ENCODE measurements at places on chromosomes 16 and 17. TPM values are rescaled to one million over a fixed set of nuclear protein-coding genes. Genes with fewer than 3 reads are reported as not detected.

DNA sequence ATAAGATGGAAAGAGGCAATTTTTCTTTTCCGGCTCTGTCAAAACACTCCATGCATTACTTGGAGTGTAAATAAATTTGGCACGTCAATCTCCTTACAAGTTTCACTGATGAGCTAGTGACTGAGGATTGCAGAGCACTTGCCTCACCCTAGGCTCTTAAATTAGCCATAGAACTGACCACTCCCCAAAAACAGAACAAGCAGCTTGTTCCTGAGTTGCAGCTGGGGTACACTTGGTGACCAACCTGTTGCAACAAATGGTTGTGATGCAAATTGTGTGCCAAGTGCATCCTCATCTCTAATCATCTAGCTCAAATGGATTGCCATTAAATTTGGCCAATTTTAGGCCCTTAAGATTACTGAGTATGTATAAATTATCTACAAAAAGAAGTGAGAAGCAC lies 67.0 kb downstream of the CACNG1 start:
- no peaks in the 10 kb centered on the region for H3K27me3 ChIP-seq
- DNase-seq: no peak
- H3K4me1 ChIP-seq: no peaks in the 10 kb centered on the region
- H3K27ac ChIP-seq: no peak overlapping the region
- H3K36me3 ChIP-seq: peaks cover 65% of the 10 kb centered on the region
- no peak overlapping the region for H3K4me3 ChIP-seq

DNA sequence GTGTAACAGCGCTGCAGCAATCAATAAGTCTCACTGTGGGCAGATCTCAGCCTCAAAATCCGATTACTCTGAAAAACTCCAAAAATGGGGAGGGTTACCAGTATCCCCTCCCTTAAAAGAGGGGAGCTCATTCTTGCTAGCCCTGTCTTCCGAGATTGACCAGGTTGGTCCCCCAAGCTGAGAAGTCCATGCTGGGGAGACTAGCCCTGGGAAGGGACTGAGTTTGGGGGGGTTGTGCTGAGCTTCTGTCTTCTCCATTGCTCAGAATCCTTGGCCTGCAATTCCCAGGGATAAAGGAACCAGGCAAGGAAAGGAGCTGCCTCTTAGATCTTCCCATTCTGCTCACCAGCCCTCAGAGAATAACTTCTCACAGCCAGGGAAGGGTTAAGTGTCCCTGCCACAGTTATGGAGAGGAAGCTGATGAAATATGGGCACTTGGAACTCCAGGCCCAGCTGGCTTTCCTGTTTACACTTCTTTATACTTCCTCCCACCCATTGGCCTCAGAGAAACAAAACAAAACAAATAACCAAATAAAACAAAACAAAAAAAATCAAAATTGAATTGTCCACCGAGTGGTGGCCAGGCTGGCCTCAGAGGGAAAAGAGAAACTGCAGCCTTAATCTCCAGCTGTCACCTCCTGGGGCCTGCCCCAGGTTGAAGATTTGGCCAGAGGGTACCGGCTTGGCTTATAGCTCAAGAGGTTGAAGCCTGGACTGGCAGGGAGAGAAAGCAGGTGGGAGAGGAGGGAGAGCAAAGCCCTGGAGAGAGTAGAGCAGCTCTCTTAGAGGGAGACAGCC lies 2.6 kb downstream of the HOXB3 start:
- H3K4me3 ChIP-seq: peak overlapping the region; percentile 7
- H3K27ac ChIP-seq: peak overlapping the region; percentile 85
- H3K36me3 ChIP-seq: peaks cover 7% of the 10 kb centered on the region

DNA sequence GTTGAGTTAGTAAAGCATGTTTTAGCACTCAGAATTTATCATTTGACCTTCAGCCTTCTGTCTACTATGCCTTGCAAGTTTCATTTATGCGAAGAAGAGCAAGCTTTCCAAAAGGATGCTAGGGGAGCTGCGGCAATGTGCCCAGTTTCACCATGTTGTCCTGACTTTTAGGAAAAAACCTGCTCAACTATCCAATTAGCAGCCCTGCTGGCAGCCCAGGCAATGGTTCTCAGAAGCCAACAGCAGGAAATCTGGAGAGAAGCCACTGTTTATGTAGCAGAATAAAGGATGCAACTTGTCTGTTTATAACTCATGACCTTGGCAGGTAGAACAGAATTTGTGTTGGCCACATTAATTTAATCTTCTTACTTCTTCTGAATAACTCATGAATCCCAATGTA lies 230.8 kb downstream of the ABCC12 start:
- no peaks in the 10 kb centered on the region for H3K4me1 ChIP-seq
- H3K27ac ChIP-seq: no peak overlapping the region
- H3K36me3 ChIP-seq: no peaks in the 10 kb centered on the region
- H3K27me3 ChIP-seq: no peaks in the 10 kb centered on the region

GRCh38 chr16:56307534-56307873 lies 116.2 kb downstream of the GNAO1 start:
- H3K4me1 ChIP-seq: no peaks in the 10 kb centered on the region
- no peak overlapping the region for H3K27ac ChIP-seq
- no peak for DNase-seq

- H3K4me1 ChIP-seq: no peaks in the 10 kb centered on the region
- no peak overlapping the region for H3K4me3 ChIP-seq
- H3K27ac ChIP-seq: no peak overlapping the region
- H3K36me3 ChIP-seq: no peaks in the 10 kb centered on the region
- H3K27me3 ChIP-seq: peaks cover 4% of the 10 kb centered on the region
Measured at GRCh38 chr17:10394201-10394887, 21.5 kb upstream of the MYH13 start.

DNA sequence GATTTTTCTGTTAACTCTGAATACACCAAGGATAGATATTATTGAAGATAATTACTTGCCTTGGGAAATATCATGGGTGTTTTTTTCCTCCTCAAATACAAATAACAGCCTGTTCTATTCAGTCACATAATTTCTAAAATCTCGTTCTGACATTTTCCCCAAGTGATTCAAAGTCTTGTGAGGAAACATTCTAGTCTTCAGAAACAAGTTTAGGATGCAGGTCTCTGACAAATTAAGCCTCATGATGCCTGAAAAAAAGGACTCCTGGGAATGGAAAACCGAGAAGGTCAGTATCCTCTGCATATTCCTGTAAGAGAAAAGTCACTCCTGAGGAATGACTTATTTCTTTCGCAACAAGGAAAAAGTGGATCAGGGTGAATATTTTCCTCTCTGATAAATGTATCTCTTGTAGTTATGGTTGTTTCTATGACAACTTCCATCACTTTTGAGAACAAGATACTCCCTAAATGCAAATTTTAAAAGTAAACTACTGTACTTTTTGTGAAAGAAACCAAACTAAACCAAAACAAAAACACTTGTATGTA lies 384.6 kb downstream of the CNTNAP4 start:
- H3K27me3 ChIP-seq: no peaks in the 10 kb centered on the region
- no peak overlapping the region for H3K4me3 ChIP-seq
- no peaks in the 10 kb centered on the region for H3K36me3 ChIP-seq
- H3K4me1 ChIP-seq: no peaks in the 10 kb centered on the region
- no peak for DNase-seq
- H3K27ac ChIP-seq: no peak overlapping the region

- no peak overlapping the region for H3K27ac ChIP-seq
- H3K4me3 ChIP-seq: no peak overlapping the region
- H3K36me3 ChIP-seq: no peaks in the 10 kb centered on the region
- no peak for DNase-seq
Measured at GRCh38 chr16:77705351-77705750, 17.0 kb upstream of the NUDT7 start.

- no peak overlapping the region for H3K4me3 ChIP-seq
- no peak overlapping the region for H3K27ac ChIP-seq
- H3K36me3 ChIP-seq: peaks cover 21% of the 10 kb centered on the region
- H3K27me3 ChIP-seq: no peaks in the 10 kb centered on the region
Measured at GRCh38 chr17:65551267-65552040, 10.0 kb downstream of the AXIN2 start.

DNA sequence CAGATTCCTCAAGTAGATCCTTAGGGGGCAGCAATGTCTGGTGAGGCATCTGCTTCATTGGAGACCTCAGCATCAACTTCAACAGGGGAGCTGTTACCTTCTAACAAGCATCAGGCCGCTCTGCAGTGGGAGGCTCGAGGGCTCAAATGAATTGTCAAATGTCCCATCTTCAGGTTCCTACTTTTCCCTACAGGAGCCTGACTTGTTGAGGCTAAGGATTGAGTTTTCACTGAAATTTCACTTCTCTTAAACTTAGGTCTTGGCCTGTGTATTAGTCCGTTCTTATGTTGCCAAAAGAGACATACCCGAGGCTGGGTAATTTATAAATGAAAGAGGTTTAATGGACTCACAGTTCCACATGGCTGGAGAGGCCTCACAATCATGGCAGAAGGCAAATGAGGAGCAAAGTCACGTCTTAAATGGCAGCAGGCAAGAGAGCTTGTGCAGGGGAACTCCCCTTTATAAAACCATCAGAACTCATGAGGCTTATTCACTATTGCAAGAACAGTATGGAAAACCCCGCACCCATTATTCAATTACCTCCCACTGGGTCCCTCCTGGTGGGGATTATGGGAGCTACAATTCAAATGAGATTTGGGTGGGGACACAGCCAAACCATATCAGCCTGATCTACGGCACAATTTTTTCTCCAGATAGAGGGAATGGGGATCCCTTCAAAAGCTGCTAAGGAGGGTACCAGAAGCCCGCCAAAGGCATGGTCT lies 5.1 kb upstream of the CD300LD start:
- H3K4me3 ChIP-seq: no peak overlapping the region
- no peak for DNase-seq
- peaks cover 2% of the 10 kb centered on the region for H3K27me3 ChIP-seq
- no peaks in the 10 kb centered on the region for H3K36me3 ChIP-seq

- H3K4me3 ChIP-seq: peak overlapping the region; percentile 52
- peak overlapping the region; percentile 88 for H3K27ac ChIP-seq
- H3K4me1 ChIP-seq: peaks cover 33% of the 10 kb centered on the region
- no peak for DNase-seq
- no peaks in the 10 kb centered on the region for H3K27me3 ChIP-seq
- peaks cover 16% of the 10 kb centered on the region for H3K36me3 ChIP-seq
Measured at GRCh38 chr16:30894540-30895368, 877 bp upstream of the BCL7C start.

- H3K4me1 ChIP-seq: no peaks in the 10 kb centered on the region
- no peak overlapping the region for H3K4me3 ChIP-seq
- peak; percentile 39 for DNase-seq
- peaks cover 58% of the 10 kb centered on the region for H3K36me3 ChIP-seq
Measured at GRCh38 chr16:4461250-4462085, 13.0 kb downstream of the NMRAL1 start.

DNA sequence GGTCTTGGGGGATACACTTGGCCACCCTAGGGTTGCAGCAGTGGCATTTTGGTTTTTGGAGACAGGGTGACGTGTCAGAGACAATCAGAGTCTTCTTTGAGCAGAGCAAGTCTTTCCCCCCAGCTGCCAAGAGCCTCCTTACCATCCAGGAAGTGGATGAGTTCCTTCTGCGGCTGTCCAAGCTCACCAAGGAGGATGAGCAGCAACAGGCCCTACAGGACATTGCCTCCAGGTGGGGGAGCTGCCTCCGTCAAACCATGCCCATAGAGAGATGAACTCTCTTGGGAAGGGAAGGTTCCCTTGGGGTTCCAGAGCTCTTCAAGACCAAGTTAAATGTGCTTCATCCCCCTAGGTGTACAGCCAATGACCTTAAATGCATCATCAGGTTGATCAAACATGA lies 11.3 kb downstream of the LIG3 start:
- peaks cover 10% of the 10 kb centered on the region for H3K4me1 ChIP-seq
- H3K27ac ChIP-seq: no peak overlapping the region
- H3K27me3 ChIP-seq: no peaks in the 10 kb centered on the region
- H3K36me3 ChIP-seq: peaks cover 76% of the 10 kb centered on the region
- no peak overlapping the region for H3K4me3 ChIP-seq

- no peak for DNase-seq
- H3K4me3 ChIP-seq: no peak overlapping the region
- no peak overlapping the region for H3K27ac ChIP-seq
- H3K36me3 ChIP-seq: no peaks in the 10 kb centered on the region
Measured at GRCh38 chr17:13353590-13353989, 248.1 kb downstream of the HS3ST3A1 start.

DNA sequence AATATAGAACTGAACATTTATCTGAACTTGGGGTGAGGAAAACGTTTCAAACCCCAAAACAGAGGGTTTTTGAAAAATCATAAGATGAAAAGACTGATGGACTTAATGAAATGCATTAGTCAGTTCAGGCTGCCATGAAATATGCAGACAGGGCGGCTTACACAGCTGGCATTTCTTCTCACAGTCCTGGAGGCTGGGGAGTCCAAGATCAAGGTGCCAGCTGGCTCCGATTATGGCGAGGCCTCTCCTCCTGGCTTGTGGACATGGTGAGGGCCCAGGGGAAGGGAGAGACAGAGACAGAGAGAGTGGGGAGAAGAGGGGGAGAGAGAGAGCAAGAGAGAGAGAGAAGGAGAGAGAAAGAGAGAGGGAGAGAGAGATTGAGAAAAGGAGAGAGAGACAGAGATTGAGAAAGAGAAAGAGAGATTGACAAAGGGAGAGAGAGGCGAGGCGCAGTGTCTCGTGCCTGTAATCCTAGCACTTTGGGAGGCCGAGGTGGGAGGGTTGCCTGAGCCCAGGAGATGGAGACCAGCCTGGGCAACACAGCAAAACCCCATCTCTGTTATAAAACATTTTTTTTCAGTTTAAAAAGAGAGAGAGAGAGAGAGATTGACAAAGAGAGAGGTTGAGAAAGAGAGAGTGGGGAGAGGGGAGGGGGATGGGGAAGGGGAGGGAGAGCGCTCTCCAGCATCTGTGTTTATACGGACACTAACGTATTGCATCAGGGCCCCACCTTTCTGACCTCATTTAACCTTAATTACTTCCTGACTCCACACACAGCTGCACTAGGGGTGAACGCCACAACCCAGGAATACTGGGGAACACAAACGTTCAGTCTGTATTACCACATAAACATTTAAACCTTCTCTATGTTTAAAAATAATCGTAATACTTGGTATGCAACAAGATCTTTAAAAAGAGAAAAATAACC lies 24.6 kb upstream of the RPH3AL start:
- H3K4me1 ChIP-seq: peaks cover under 1% of the 10 kb centered on the region
- no peaks in the 10 kb centered on the region for H3K36me3 ChIP-seq
- no peaks in the 10 kb centered on the region for H3K27me3 ChIP-seq
- H3K4me3 ChIP-seq: no peak overlapping the region
- H3K27ac ChIP-seq: no peak overlapping the region

DNA sequence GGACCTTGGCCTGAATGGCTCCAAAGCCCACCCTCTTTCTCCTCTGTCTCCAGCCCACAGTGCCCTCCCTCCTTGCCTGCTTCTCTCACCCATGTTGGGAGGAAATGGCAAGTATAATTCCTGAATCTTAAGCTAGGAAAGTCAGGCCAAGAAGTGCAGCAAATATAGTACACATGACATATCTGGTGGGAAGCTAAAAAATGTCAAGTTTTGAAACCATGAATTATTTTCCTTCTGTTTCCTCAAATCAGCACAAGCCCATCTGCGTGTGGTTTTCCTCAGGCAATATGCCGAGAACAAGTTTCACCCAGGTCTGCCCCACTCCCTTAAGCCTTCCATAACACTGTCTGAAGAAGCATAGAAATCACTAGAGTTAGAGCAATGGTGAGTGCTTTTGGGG lies 502.8 kb upstream of the CDH11 start:
- H3K4me1 ChIP-seq: no peaks in the 10 kb centered on the region
- no peaks in the 10 kb centered on the region for H3K36me3 ChIP-seq
- H3K27ac ChIP-seq: no peak overlapping the region
- no peak for DNase-seq
- no peak overlapping the region for H3K4me3 ChIP-seq

EIF5A gene
- 263 TPM for polyA plus RNA-seq

FBXW10 gene
- 1.1 TPM for polyA plus RNA-seq

KRTAP4-4 gene
- polyA plus RNA-seq: not detected

TMC8 gene
- 7.6 TPM for polyA plus RNA-seq

SAMD14 gene
- polyA plus RNA-seq: 5.7 TPM

RFWD3 gene
- 19.7 TPM for polyA plus RNA-seq

KRT34 gene
- not detected for polyA plus RNA-seq

CD79B gene
- 1.2 TPM for polyA plus RNA-seq

LRRC37A gene
- 6.2 TPM for polyA plus RNA-seq

PMFBP1 gene
- 4.7 TPM for polyA plus RNA-seq

CCDC200 gene
- 47.1 TPM for polyA plus RNA-seq

ZNF750 gene
- 0.18 TPM for polyA plus RNA-seq

C17orf100 gene
- 8.1 TPM for polyA plus RNA-seq

C17orf67 gene
- 1.0 TPM for polyA plus RNA-seq

CCDC78 gene
- 1.9 TPM for polyA plus RNA-seq
